ENCODE measurements at places on chromosomes 6 and 20. TPM values are rescaled to one million over a fixed set of nuclear protein-coding genes. Genes with fewer than 3 reads are reported as not detected.

DNA sequence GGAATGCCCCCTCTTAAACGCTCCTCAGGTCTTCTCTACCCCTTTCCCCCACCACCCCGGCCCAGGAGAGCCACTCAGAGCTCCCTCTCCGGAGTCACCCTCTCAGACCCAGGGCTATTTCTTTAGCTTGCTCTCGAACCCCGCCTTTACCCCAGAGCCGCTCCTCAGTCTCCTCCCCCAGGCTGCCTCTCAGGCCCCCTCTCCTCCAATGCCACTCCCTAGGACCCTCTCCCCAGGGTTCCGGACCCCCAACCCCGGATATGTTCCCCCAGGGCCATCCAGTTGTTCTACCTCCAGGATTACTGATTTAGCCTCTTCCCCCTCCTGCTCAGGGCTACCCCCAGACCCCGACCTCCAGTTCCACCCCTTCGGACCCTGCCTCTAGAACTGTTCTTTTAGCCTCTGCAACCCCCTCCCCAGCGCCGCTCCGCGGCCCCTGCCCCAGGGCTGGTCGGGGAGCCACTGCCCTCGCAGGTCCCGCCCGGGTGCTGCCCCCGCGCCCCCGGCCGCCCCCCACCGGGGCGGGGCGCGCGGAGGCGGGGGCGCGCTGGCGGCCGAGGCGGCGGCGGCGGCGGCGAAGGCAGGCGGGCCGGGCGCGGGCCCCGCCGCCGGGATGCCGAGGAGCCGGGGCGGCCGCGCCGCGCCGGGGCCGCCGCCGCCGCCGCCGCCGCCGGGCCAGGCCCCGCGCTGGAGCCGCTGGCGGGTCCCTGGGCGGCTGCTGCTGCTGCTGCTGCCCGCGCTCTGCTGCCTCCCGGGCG is at the start of gene MMP24:
MMP24 (plus strand) TSS at position 565 of the 758 bp plus-strand sequence; CDS start at position 614, 49 bp downstream.
- no peak for DNase-seq
- no peak within 1 kb of the TSS for H3K27ac ChIP-seq
- peaks cover 9% of the 10 kb centered on the region for H3K4me1 ChIP-seq
- no peaks in the 10 kb centered on the region for H3K27me3 ChIP-seq
- no peaks in the 10 kb centered on the region for H3K36me3 ChIP-seq
- peak within 1 kb of the TSS; percentile 38 for H3K4me3 ChIP-seq

Gene TMC2
- 0.31 TPM for total RNA-seq

DNA sequence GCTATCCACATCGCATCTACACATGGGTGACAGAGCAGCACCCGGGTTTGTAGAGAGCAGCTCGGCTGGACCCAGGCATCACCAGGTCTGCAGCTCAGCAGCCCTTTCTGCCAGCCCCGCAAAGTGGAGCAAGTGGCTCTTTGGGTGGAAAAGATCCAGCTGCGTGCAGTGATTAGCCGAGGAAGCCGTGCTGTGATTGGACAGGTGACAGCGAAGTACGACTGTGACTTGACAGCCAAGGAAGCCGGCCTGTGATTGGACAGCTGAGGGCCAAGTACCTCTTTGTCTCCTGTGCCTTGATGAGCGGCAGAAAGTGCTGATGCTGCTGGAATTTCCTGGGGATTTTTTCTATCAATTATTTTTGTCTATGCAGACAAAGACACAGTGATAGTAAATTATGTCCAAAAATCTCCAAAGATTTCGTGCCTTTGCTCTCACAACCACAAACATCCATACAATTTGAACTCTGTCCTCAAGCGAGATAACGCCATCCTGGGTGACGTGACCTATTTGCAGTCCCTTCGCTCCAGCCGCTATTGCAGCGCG is 62.3 kb upstream of the GPR31 start:
- H3K4me1 ChIP-seq: no peaks in the 10 kb centered on the region
- H3K4me3 ChIP-seq: no peak overlapping the region
- no peaks in the 10 kb centered on the region for H3K36me3 ChIP-seq
- no peak overlapping the region for H3K27ac ChIP-seq
- H3K27me3 ChIP-seq: no peaks in the 10 kb centered on the region

Gene CST4
- not detected for total RNA-seq

- H3K36me3 ChIP-seq: no peaks in the 10 kb centered on the region
- H3K4me3 ChIP-seq: no peak overlapping the region
- no peak overlapping the region for H3K27ac ChIP-seq
- no peak for DNase-seq
- no peaks in the 10 kb centered on the region for H3K4me1 ChIP-seq
Measured at GRCh38 chr6:170086639-170087420, 204.0 kb downstream of the DLL1 start.

DNA sequence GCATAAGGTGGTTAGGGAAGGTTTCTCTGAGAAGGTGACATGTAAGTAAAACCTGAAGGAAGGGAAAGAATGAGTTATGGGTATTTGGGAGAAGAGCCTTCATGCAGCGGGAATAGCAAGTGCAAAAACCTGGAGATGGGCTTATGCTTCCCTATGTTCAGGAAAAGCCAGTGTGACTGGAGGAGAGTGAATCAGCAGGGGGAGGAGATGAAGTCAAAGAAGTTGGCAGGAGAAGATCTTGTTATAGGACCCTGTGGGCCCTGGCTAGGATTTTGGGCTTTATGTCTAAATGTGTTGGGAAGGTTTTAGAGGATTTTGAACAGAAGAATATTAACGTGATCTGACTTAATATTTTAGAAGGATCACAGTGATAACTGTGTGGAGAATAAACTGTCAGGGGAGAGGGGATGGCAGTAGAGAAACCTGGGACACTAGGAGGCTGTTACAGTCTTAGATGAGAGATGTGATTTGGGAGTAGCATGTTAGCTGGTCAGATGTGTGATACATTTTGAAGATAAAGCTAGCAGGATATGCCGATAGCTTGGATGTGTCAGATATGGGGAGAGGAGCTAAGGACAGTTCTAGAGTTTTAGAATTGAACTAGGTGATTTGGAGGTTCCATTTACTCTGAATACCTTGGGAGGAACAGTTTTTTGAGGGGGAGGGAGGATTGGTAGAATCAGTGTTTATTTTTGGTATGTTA is 41.0 kb downstream of the PHF3 start:
- H3K4me3 ChIP-seq: no peak overlapping the region
- peaks cover 27% of the 10 kb centered on the region for H3K36me3 ChIP-seq
- no peaks in the 10 kb centered on the region for H3K27me3 ChIP-seq
- no peak overlapping the region for H3K27ac ChIP-seq

GRCh38 chr20:54856202-54856601 is 380.8 kb downstream of the DOK5 start:
- no peak overlapping the region for H3K27ac ChIP-seq
- no peak overlapping the region for H3K4me3 ChIP-seq
- H3K27me3 ChIP-seq: no peaks in the 10 kb centered on the region
- no peaks in the 10 kb centered on the region for H3K4me1 ChIP-seq

GRCh38 chr20:53929974-53930650 is 140.3 kb downstream of the BCAS1 start:
- no peak for DNase-seq
- H3K27me3 ChIP-seq: no peaks in the 10 kb centered on the region
- no peak overlapping the region for H3K4me3 ChIP-seq
- H3K36me3 ChIP-seq: no peaks in the 10 kb centered on the region
- H3K4me1 ChIP-seq: peaks cover 21% of the 10 kb centered on the region

Gene REPS1
- 34.9 TPM for total RNA-seq

- no peaks in the 10 kb centered on the region for H3K4me1 ChIP-seq
- DNase-seq: no peak
- H3K4me3 ChIP-seq: no peak overlapping the region
- H3K36me3 ChIP-seq: no peaks in the 10 kb centered on the region
- no peak overlapping the region for H3K27ac ChIP-seq
Measured at GRCh38 chr6:91509711-91510110, 922.8 kb upstream of the MAP3K7 start.

DNA sequence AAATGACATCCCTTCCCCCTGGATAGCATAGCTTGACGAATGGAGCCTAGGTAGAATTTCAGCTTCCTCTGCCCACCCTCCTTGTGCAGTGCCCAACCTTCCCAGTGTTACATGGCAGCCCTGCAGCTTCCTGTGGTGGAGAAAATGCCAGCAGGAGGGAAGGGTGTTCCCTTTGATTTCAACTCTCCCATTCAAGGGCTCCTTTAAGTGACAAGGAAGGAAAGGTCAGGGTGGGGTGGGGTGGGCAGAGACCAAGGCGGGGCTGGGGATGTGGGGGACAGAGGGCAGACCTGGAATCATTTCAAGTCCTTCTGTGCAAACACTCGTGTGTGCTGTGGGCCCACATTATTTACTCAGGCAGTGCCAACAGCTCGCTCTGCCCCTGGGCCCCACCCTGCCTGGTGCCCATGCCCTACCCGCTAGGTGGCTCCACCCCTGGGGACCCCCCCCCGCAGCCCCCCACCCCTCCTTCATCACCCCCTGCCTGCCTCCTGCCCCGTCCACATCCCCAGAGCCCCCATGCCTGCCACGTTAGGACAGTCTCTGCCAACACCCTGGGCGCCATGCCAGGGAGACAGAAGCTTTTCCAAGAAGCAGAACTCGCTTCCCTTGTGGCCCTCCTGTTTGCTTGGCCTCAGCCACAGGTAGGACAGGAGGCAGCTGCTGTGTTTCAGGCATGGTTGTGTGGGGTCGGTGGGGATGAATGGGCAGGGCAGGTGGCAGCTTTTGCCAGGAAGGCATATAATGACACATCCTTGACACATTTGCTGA is 9.4 kb downstream of the SPDEF start:
- peak; percentile 47 for DNase-seq
- no peaks in the 10 kb centered on the region for H3K36me3 ChIP-seq
- H3K27me3 ChIP-seq: no peaks in the 10 kb centered on the region
- H3K4me3 ChIP-seq: no peak overlapping the region
- peaks cover 5% of the 10 kb centered on the region for H3K4me1 ChIP-seq

GRCh38 chr20:22807045-22807444 is 222.7 kb upstream of the FOXA2 start:
- H3K36me3 ChIP-seq: no peaks in the 10 kb centered on the region
- no peak for DNase-seq
- H3K4me1 ChIP-seq: no peaks in the 10 kb centered on the region
- no peak overlapping the region for H3K4me3 ChIP-seq
- no peaks in the 10 kb centered on the region for H3K27me3 ChIP-seq
- no peak overlapping the region for H3K27ac ChIP-seq

- peaks cover 8% of the 10 kb centered on the region for H3K4me1 ChIP-seq
- no peak overlapping the region for H3K27ac ChIP-seq
- H3K27me3 ChIP-seq: no peaks in the 10 kb centered on the region
- no peak for DNase-seq
Measured at GRCh38 chr6:5587648-5588047, 326.3 kb downstream of the FARS2 start.

- DNase-seq: no peak
- no peak overlapping the region for H3K27ac ChIP-seq
- H3K4me3 ChIP-seq: no peak overlapping the region
- no peaks in the 10 kb centered on the region for H3K36me3 ChIP-seq
Measured at GRCh38 chr6:16868968-16869367, 107.7 kb upstream of the ATXN1 start.

DNA sequence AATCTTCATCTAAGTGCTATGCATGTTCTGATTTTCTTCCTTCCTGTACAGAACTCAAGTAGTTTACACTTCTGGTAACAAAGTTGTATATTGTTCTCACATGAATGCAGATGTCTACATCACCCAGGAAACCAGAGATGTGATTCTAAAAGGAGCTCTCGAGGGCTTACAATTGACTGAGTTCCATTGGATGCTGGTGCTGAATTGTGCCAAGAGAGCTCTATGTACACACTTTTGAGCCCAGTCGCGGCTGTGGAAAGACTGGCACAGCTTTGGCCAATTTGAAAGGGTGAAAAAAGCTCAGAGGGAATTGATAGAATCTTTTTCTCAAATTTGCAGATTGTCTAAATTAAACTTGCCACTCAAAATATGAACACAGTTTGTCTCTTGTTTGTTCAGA is 340.7 kb downstream of the LMBRD1 start:
- no peaks in the 10 kb centered on the region for H3K4me1 ChIP-seq
- H3K36me3 ChIP-seq: no peaks in the 10 kb centered on the region
- no peaks in the 10 kb centered on the region for H3K27me3 ChIP-seq

DNA sequence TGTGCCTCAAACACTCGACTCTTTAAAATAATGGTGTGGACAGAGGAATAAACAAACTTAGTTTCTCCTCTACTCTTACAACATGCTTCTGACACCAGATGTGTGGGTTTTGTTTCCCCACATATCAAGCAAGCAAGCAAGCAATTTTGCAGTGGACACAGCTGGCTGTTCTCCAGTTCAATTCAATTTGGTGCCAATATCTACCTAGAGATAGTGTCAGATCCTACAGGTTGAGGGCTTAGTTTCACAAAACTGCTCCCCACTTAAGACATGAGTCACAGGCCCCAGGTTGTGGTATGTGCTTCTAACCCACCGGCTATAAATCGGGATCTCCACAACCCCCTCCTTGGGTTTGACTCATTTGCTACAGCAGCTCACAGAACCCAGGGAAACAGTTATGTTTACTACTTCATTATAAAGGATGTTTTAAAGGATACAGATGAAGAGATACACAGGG is 131.4 kb upstream of the TRAF3IP2 start:
- DNase-seq: no peak
- peaks cover 2% of the 10 kb centered on the region for H3K36me3 ChIP-seq
- peak overlapping the region; percentile 17 for H3K27ac ChIP-seq
- H3K4me1 ChIP-seq: peaks cover 13% of the 10 kb centered on the region
- H3K4me3 ChIP-seq: no peak overlapping the region

- H3K27ac ChIP-seq: no peak overlapping the region
- H3K36me3 ChIP-seq: no peaks in the 10 kb centered on the region
- H3K4me1 ChIP-seq: no peaks in the 10 kb centered on the region
- H3K27me3 ChIP-seq: no peaks in the 10 kb centered on the region
- DNase-seq: no peak
Measured at GRCh38 chr6:103335412-103335811, 1524.3 kb downstream of the HACE1 start.

GRCh38 chr6:169701311-169701953 is 397 bp downstream of the WDR27 start:
- H3K27me3 ChIP-seq: no peaks in the 10 kb centered on the region
- H3K27ac ChIP-seq: peak overlapping the region; percentile 97
- DNase-seq: no peak
- peak overlapping the region; percentile 88 for H3K4me3 ChIP-seq

Gene TNFRSF6B
- total RNA-seq: 1.6 TPM

DNA sequence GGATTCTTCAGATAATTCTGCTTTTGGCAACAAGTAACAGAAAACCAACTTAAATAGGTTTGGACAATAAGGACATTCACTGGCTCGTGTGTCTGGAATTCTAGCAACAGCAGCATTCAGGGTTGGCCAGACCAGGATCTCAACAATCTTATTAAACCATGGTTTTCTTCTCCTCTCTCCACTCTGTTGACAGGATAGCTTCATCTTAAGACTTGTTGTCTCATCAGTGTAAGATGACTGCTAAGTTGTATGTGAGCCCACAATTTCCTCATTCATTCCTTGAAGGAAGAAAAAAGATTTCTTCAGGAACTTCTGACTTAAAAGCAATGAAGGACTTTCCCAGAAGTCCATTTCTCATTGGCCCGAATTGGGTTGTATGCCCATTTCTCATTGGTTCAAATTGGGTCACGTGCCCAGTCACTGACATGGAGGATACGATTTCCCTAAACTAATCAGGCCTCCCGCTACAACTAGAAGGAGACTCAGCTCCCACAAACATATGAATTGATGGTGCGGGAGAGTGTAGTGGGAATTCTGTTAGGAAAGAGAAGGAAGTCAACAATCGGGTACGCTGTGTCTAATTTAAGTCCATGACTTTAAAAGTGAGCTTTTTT is 83.7 kb downstream of the SLC22A3 start:
- peaks cover 21% of the 10 kb centered on the region for H3K4me1 ChIP-seq
- no peak overlapping the region for H3K27ac ChIP-seq
- no peak overlapping the region for H3K4me3 ChIP-seq
- H3K36me3 ChIP-seq: no peaks in the 10 kb centered on the region
- no peaks in the 10 kb centered on the region for H3K27me3 ChIP-seq

- no peak overlapping the region for H3K27ac ChIP-seq
- no peaks in the 10 kb centered on the region for H3K27me3 ChIP-seq
- no peak for DNase-seq
- H3K36me3 ChIP-seq: no peaks in the 10 kb centered on the region
- H3K4me1 ChIP-seq: peaks cover 6% of the 10 kb centered on the region
Measured at GRCh38 chr20:32660661-32661060, 13.1 kb downstream of the C20orf203 start.

All from lung (tissue), 17 donors.